Activated CD4-positive, alpha-beta memory T cell treated with anti-CD3 and anti-CD28 coated beads, Interleukin-2, amount 10 ng/mL, durations not matched to agents 7 days and 5 days (primary cell): ENCODE measurements at places on chromosomes 12 and 14.

DNA sequence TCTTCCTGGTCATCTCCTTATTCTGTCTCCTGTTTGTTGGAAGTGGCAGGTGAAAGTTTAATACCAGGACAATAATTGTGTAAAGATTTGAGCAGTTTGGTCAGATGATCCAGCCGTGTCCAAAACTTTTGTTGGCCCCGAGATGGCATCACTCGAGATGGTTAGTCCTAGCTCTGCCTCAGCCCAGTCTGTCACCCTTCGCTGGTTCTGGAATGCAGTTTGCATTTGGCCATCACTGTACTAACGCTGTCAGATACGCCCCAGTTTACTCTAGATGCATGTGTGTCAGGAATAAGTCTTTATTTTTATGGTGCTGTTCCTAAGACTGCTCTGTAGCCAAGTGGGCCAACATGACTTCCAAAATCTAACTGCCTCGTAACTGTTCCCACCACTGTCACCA, 79.6 kb downstream of the MOK start:
- no peak for DNase-seq

DNA sequence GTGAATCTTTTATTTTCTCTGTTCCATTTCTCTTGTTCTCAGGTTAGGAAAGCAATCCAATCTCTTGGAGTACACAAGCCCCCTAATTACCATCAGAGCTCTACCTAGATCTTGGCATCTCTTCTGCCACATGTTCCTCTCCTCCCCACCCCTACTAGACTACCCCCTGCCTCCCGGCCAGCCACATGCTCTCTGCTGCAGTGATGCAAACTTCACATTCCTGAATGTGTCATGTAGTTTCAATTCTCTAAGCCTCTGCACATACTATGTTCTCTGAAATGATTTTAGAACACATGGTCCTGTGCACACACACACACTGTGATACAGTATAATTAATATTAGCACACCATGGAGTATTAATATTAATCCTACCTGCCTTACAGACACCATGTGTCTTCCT, 104.6 kb downstream of the EFCAB11 start:
- no peak for DNase-seq

DNA sequence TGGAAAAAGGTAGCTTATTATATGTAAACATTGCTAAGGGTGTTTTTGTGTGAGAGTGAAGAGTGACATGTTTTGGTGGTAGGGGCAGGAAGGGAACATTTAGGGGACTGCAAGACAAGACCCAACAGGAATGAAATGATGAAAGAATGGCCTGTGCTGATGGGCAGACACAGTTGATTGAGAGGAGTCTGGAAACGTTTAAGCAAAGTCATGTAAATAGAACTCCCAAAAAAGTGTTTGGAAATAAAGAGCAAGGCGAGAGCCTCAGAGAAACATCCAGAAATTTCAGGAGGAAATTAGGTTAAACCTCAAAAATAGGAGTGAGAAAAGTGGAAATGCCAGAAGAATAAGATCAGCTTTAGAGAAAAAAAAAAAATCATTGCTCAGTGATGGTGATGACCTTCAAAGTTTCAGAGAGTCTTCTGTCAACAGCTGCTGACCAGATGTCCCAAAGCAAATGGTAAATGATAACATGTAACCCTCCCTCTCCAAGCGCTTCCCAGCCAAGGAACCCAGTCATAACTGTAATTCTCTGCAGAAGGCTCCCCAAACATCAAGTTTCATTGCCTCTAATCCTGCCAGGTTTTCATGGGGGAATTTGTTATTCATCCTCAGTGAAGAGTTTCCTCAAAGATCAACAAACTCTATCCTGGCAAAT, 223.2 kb upstream of the FAR2 start:
- no peak for DNase-seq

- DNase-seq = no peak
These were observed 2.2 kb downstream of the PLEKHG6 start for GRCh38 chr12:6312529-6313325.

GRCh38 chr14:33796356-33796755, 154.5 kb downstream of the EGLN3 start:
- no peak for DNase-seq

DNA sequence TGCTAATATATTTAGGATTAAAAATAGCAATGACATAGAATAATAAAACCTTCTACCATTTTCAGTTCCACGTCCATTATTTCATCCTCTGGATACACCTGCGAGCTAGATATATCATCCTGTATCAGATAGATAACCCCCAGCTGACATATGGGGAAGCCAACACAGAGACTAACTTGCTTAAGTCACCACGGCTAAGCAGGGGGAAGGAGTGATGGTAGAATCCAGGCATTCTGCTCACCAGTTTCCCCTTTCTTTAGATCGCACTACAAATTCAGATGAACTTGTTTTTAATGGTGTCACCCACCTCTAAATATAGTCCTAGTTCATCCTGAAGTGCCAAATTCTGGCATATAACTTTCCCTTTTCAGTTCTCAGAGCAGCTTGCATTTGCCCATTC, 110.1 kb downstream of the TXNDC16 start:
- no peak for DNase-seq

- DNase-seq = peak; percentile 23
These were observed 833 bp upstream of the BHLHE41 start for GRCh38 chr12:26125400-26126339.

DNA sequence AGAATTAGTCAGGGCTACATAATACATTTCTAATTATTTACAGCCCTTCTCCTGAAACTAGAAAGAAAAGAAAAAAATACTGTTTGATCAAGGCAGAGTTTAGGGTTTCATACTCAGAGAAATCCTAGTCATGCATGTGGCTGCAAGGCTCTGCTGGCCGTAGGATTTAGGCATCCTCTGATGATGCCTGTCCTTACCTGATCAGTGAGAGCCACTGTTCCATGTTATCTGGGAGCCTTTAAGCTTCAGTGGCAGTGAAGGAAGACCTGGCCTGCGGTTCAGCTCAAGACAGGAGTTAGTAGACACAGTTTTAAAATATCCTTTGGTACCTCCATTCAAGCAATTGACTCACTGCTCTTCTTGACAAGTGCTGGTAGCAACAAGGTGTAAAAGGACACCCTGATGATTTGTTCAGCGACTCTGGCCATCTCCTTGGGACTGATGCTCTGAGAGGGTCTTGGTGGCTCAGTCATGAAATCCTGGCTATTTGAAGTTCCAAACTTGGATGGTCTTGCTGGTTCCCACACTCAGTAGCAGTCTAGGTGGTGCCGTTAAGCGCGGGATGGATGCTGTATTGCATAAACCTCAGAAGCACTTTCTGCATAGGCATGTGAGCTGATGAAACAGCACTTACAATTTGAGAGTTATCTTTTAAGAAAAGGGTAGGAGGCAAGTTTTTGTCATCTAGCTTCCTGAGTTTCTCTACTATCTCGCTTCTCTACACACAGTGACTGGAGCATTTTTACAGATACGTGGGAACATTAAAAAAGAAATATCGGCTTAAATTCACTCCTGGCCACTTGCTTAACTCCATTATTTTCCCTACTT, 162.0 kb downstream of the SAMD4A start:
- no peak for DNase-seq

- no peak for DNase-seq
These were observed 479.7 kb downstream of the AACS start for GRCh38 chr12:125544960-125545359.

GRCh38 chr14:49483268-49483667, 102.9 kb downstream of the RPS29 start:
- DNase-seq = no peak

DNA sequence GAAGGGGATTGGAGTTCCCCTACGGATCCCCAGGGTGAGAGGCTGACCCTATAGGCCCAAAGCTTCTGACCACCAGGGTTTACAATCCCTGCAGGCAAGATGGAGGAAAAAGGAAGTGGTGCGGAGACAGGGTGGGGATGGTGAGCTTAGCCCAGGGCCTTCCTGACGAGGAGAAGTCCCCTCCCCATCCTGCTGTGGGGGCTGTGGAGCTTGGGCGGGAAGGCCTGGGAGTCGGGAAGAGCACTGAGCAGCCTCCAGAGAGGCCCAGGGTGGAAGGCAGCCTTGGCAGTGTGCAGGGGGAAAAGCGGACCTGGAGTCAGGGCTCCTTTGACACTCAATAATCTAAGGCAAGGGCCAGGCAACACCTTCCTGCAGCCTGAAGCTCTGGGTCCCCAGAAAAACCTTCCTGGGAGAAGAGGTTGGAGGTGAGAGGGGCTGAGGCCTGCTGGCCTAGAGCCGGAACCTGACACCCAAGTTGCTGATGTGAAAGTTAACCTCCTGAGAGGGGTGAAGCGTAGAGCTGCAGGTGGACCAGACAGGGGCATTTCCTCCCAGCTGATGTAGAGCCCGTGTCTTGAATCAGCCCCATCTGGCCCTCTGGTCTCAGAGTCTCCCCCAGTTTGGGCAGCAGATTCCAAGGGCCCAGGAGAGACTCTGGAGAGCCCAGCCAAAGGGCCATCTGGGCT, 6.0 kb downstream of the HDAC7 start:
- peak; percentile 50 for DNase-seq
